Midbrain (tissue), 1 donor: ENCODE measurements at places on chromosomes 5 and 9.

DNA sequence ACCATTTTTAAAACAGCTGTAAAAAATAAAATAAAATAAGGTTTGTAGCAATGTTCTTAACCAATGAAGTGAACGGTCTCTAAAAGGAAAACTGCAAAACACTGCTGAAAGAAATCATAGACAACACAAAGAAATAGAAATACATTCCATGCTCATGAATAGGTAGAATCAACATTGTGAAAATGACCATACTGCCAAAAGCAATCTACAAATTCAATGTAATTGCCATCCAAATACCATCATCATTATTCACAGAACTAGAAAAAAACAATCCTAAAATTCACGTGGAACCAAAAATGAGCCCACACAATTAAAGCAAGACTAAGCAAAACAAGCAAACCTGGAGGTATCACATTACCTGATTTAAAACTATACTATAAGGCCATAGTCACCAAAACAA, 67.6 kb upstream of the RGMB start:
- no peak for DNase-seq

DNA sequence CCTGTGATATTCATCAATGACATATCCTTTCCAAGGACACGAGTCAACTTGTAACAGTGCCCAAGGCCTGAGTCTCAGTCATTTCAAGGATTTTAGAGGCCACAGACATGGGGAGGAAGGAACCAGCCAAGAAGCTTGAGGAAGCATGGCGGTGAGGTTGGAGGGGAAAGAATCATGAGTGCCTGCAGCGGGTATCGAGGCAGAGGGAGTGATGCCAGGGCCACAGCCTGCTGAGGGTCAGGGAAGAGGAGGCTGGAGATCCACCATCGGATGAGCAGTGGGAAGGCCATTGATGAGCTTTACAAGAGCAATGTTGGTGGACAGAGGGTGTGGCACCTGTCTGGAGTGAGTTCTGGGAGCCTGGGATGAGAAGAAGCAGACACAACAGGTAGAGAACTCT, 88.5 kb upstream of the IER5L start:
- DNase-seq: no peak

- DNase-seq: no peak
These were observed 16.3 kb upstream of the SLC36A2 start for GRCh38 chr5:151363673-151364072.

DNA sequence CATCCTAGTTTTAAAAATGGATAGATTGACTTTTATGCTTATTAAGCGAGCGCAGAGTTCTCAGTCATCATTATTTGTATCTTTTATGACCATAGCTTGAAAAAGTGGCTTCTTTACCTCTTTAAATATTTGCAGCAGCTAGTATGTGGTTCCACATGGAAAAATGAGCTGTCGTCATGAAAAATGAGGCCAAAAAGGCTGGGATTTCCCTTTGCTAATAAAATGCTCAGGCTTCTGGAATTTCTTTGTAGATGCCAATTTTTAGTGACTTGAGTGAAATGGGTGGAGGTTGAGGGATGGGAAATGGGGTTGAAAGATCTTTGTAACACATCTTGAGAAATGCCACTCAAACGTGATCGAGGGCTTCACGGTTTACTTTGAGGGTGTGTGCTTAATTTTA, 35.2 kb downstream of the RAI14 start:
- DNase-seq: no peak

GRCh38 chr5:73155271-73156222, 17.4 kb upstream of the TMEM174 start:
- DNase-seq: no peak

DNA sequence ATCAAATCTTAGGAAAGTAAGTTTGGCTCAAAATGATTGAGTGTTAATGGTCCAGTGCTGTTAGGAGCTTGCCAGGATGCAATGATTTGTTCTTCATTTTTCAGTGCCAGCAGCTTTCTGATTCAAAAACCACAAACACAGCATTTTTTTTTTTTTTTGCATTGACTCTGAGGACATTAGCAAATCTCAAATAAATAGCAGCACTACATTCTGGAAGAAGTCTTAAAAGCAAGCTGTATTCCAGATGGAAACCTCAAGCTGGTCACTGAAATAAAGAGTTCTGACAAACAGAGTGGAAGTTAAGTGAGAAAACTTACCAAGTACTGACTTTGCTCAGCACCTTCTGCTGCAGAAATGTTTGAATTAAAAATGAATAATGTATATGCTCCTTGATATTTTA, 1653.1 kb upstream of the CDH9 start:
- DNase-seq: no peak

- DNase-seq: peak; percentile 22
These were observed 445.6 kb downstream of the ACTL7B start for GRCh38 chr9:108410161-108410560.

- peak; percentile 31 for DNase-seq
These were observed 106.0 kb downstream of the PALM2AKAP2 start for GRCh38 chr9:109886041-109886440.

DNA sequence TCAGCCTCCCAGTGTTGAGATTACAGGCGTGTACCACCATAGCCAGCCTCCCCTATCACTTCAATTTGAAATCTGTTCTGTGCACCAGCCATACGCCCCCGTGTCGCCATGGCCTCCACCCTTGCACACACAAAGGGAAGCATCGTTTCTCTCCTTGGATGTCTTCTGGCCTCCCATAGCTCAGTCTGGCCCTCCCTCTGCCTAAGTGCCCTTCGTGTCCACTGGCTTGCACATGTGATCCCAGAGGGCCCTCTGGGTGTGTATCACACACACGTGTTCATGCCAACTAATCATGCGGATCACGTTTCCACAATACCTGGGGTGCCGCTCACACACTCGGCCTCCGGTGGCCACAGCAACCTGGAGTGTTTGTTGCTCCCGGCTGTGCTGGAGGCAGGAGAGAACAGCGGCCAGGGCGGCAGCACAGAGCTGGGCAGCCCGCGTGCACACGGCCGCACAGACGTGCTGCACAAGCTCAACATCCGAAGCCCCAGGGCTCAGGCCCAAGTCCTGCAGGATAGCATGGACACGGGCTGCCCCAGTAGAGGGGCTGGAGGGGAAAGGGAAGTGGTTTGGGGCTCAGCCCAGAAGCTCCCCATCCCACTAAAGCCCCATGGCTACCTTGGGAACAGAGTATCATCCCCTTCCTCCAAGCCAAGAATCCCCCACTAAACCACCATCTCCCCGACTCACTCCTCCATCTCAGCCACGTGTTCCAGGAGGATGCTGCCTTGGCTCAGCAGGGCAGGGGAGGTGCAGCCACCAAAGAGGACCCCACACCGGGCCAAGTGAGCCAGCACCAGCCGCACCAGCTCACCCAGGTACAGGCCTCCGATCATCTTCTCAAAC, 10.9 kb downstream of the HK3 start:
- DNase-seq: no peak

- no peak for DNase-seq
These were observed 36.2 kb downstream of the MCCC2 start for GRCh38 chr5:71623221-71623794.

- DNase-seq: no peak
These were observed 195.3 kb downstream of the FBXL7 start for GRCh38 chr5:15695215-15695731.

GRCh38 chr9:115717298-115717697, 436.3 kb upstream of the PAPPA start:
- no peak for DNase-seq

DNA sequence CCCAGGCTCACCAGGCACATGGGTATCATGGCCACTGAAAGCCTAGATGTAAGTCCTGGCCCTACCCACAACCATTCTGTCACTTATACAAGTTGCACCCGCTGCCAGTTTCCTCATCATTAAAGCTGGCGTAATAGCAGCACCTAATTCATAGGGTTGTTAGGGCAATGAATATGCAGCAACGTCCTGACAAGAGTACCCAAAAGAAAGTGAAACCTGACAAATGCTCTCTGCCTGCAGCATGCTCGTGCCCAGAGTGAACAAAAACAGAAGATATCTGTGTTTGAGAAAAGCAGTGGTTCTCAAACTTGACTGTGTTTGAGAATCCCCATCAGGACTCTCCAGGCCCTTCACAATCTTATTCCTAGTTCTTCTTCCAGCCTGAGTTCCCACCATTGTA, 632.4 kb downstream of the SEMA5A start:
- no peak for DNase-seq

DNA sequence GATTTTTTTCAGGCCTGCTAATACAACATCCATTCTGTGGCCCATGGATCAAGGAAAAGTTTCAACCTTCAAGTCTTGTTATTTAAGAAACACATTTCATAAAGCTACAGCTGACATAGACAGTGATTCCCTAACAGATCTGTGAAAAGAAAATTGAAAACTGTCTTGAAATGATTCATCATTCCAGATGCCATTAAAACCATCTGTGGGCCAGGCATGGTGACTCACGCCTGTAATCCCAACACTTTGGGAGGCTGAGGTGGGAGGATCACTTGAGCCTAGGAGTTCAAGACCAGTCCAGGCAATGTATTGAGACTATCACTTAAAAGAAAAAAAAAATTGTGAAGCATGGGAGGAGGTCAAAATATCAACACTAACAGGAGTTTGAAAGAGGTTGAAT, 6.0 kb downstream of the RAPGEF6 start:
- DNase-seq: no peak

- no peak for DNase-seq
These were observed 258.7 kb downstream of the KCTD16 start for GRCh38 chr5:144429405-144429804.

GRCh38 chr5:116075191-116075831, 9.5 kb upstream of the COMMD10 start:
- no peak for DNase-seq

- no peak for DNase-seq
These were observed 78.0 kb downstream of the PTCH1 start for GRCh38 chr9:95438561-95439357.

DNA sequence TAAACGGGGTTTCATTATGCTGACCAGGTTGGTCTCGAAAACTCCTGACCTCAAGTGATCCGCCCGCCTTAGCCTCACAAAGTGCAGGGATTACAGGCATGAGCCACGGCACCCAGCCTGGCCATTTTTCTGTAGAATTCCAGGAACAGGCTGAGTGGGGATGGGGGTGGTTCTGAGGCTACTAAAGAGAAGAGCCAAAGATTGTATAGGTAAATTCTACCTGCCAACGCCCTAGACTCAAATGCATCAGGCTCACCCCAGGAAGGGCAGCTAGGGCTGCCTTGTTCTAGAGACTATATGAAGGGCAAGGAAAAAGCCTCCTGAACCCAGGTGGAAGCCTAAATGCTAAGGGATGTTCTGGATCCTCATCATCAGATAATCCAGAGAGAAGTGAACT, 1.6 kb upstream of the C5orf52 start:
- no peak for DNase-seq

DNA sequence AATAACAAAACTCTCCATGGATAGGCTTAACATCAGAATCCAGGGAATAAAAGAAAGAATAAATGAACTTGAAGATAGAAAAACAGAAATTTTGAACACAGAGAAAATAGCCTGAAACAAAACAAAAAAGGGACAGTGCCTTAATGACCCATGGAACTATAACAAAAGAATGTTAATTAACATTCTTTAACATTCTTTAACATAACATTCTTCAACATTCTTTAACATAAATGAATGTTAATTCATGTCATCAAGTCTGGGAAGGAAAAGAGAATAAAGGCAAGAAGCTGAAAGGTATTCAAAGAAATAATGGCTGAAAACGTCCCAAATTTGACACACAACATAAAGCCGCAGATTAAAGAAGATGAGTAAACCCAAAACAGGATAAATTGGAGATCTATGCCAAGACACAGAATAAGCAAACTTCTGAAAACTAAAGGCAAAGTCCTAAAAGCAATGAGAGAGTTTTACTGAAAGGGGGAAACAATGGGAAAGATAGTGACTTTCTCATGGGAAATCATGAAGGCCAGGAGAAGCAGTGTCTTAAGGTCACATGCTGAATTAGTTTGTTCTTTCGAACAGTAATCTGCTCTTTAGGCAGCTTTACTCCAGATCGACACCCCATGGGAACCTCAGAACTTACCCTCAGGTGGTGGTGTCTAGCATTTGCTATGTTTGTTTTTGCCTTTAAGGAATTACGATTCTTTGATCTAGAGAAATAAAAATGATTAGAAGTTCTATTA, 483.0 kb downstream of the KDM4C start:
- DNase-seq: no peak

DNA sequence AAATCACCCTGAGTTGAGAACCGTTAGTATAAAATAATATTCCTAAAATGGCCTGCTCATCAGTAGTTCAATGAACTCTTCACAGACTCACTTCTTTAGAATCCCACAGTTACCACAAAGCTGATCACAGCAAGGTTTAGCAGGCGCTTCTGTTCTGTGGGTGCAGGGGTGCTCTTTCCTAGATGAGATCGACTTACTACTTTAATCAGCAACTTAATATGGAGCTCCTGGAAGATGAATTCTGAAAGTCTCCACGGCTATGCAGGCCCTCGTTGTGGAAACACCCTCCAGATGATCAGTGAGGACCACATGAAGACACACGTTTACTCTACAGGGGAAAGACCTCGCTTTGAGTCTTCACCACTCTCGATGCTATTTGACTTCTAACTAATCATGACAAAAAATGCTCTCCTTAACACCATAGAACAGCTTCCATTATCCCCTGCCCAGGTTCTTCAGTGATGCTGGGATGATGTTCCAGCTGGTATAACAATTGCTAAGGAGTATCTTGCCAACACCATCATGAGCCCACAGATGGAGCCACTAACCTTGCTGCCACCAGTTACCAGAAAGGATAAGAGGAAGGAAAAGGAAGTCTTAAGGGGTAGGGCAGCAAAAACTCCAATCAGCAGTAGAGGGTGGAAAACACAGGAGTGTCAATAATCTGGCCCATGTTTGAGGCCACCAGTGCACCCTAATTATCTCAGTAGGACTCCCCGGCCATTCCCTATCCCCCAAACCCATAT, 17.9 kb upstream of the GPX8 start:
- DNase-seq: no peak
